Activated CD4-positive, alpha-beta T cell treated with anti-CD3 and anti-CD28 coated beads, Interleukin-2, amount 50 U/mL, for 24 hours (primary cell): ENCODE measurements at places on chromosomes 2 and 18.
A peak's percentile ranks its signal among the peaks of the same experiment; 100 is the strongest.

- no peak for DNase-seq
These were observed 2.0 kb upstream of the RALB start for GRCh38 chr2:120250640-120251039.

DNA sequence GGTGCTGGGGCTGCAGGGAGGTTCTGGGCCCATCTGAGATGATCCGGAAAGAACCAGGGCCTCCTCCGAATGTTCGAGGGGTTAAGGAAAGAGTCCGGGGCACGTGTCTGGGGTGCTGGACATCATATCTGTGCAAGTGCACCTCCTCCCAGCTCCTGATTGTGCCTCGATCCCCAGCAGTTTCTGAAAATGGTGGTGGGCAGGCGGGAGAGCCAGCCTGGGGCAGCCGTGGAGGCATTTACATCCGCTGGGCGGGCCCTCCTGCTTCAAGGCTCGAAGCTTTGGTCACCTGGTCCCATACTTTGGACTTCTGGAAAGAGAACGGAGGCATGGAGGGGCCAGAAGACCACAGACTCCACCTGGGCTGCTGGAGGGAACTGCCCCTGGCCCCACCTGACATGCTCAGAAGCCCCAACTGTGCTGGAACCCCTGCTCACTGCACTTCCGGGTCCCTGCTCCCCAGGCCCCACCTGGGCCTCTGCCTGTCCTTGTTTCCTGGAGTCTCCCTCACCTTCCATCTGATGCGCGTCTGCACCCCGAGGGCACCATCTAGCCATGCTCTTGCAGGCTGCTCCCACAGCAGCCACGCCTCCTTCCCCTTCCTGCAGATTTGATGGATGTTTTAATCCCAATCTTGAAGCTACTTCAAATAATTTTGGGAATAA is 119.2 kb upstream of the HDAC4 start:
- no peak for DNase-seq

- no peak for DNase-seq
These were observed 41.8 kb upstream of the PSME4 start for GRCh38 chr2:54012538-54013141.

- no peak for DNase-seq
These were observed 415.0 kb upstream of the GYPC start for GRCh38 chr2:126241001-126241400.

DNA sequence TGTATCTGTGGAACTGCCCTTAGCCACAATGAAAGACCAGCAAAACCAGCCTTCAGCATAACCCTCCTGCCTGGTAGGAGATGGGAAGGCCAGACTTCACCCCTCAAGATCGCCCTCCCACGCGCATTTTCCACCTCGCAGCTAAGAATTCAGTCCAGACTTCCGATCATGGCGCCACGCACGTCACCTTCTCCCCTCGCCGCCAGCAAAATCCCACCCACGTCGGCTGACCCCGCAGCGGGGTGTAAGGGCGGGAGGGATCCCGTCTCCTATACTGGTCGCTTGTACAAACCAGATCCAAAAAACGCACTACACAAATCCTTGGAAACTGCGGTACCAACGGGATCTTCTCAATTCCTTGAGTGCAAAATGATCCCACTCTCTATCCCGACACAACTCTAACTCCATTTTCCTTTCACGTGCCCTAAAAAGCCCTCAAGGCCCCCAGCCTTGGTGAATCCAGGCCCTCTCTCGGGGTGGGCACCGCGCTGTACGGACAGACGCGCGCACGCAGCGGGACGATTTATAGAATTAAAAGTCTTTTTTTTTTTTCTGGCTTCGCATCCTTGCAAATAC is 1.0 kb upstream of the BMPR2 start:
- DNase-seq: peak; percentile 16

DNA sequence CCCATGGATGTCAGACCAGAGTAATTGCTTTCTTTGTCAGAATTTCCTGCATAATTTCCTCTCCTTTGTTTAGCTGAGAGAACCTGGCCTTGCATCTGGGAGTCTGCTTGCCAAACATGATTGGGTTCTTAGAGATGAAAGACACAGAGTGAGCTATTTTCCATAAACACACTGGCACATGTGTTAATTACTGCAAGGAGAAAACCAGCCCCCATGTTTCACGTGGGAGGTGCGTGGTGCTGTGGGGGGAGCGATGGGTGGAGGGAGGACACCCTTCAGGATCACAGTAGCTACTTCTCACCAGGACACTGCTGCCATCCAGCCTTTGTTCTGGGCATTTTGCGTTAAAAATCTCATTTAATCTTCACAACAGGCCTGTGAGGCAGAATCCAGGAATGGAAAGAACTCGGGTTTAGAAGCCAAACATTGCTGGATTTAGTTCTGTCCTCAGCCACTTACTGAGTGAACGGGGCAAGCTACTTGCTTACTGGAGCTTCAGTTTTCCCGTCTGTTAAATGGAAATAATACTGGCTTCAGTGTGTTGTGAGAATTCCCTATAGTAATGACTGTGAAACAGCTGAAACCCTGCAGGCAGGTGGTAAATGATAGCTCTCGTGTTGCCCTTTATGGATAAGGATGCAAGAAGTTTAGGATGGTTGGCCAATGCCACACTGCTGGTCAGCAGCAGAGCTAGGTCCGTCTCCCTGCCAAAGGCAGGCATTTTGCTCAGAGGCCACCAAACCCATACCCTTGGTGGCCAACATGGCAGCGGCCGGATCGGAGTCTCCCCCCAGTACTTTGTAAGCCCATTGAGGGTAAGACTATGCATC is 100.1 kb upstream of the ASAP2 start:
- DNase-seq: no peak

GRCh38 chr2:111640480-111640879 is 243.5 kb downstream of the ANAPC1 start:
- DNase-seq: no peak

GRCh38 chr2:39659765-39660611 is 5.7 kb upstream of the TMEM178A start:
- no peak for DNase-seq

- no peak for DNase-seq
These were observed 118.0 kb upstream of the HS6ST1 start for GRCh38 chr2:128436479-128437203.

DNA sequence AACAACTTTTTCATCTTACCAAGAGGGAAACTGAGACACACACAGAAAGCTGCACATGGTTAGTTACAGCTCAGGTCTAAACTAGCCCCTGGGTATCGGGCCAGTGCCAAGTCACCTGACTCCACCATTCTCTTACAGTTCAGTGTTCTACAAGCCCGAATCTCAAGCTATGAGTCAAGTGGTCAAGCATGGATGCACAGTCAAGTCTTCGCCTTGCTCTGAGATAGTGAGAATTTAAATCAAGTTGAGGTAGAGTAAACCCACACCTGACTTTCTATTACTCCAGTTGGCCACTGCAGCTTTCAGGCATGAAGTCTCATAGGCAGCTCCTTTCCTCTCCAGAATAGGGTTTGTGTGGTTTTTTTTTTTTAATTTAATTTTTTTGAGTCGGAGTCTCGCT is 34.5 kb upstream of the ARL5A start:
- no peak for DNase-seq

DNA sequence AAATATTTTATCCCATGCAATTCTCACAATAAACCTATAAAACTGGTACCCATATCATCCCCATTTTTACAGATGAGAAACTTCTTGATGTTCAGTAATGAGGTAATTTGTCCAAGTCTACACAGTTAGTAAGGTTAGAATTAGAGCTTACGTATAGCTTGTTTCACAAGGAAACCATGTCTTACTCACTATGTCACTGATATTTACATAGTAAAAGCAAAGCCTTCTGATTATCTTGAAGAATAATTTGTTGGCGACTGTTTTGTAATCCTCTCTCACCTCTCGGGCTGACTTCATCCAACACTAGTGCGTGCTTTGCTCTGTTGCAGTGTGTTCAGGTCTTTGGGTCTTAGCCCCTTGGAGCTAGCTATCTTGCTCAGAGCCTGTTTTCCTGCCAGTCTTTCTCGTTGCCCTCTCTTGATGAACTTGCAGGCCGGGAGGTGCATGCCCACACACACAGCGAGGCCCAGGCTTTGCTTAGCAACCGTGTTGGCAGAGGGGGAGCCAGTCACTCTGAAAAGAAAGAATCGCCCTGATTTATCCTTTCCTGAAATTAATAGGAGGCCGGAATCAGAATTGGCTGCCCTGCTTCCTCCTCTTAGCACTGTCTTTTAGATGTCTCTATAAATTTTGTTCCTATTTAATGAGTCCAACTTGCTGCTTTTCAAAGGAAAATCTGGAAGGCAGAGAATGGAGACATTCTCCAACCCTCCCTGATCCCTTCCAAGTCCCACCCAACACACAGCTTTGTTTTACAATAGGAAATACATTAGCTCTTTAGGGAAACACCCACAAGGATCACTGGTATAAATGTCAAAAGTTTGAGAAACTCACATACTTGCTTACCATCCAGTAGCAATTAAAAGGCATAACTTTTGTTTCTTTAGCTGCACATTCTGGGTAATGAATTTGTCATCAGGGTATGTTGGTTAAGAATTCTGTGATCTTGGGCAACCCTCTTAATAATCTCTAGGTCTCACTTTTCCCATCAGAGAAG is 97.6 kb upstream of the SEC11C start:
- DNase-seq: no peak

GRCh38 chr2:160292225-160292624 is 92.2 kb upstream of the ITGB6 start:
- DNase-seq: no peak
